ENCODE measurements at places on chromosomes 7 and 10.

- no peak for DNase-seq
Observed at GRCh38 chr7:159042103-159042502, 102.6 kb downstream of the VIPR2 start.

GRCh38 chr10:91758303-91759146, 39.7 kb upstream of the TNKS2 start:
- DNase-seq, result no peak

- no peak for DNase-seq
Observed at GRCh38 chr7:28787106-28787505, 171.0 kb downstream of the TRIL start.

- no peak for DNase-seq
Observed at GRCh38 chr7:106313966-106314365, 29.2 kb upstream of the NAMPT start.

GRCh38 chr10:57664815-57665214, 602.9 kb downstream of the IPMK start:
- no peak for DNase-seq

- no peak for DNase-seq
Observed at GRCh38 chr7:78226059-78226719, 427.6 kb downstream of the PHTF2 start.

- no peak for DNase-seq
Observed at GRCh38 chr7:24858108-24858977, 101.1 kb upstream of the GSDME start.

DNA sequence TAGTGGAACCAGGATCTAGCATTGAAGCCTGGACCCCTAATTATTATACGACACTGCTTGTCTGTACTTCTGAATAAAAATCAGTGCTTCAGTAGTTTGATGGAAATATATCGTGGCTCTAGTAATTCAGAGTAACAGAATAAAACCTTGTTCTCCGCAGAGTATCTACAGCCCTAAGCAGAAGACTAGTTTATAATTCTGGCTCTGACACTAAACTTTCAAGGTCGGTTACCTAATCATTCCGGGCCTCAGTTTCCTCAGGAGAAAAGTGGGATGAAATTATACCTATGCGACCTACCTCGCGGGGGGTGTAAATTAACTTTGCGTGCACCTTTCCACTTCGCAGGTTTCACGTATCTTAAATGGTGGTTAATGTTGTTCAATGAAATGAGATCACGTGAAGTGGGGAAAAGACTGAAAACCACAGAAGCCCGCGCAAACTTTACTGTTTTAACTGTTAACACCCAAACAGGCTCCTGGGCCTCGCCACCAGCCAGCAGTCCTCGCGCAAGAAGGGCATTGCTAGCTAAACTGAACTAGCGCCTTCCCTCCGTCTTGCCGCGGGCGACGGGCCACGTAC, 615 bp downstream of the THAP5 start:
- no peak for DNase-seq

DNA sequence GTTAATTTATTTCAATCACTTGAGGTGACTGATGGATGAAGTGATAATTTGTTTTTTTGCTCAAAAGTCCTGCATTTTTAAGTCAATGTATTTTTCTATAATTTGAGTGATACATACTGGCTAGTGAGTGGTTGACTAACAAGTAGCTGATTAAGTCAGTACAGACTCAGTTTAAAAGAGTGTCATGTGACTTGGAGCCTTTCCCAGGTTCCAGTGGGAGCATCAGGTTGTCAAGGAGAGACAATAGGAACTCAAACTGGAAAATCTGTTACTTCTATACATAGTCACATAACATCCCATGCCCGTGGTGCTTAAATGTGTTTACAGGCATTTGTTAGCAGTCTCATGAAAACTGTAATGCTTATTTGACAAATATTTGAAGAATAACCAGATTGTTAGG, 154.7 kb downstream of the ANK3 start:
- DNase-seq, result no peak

- no peak for DNase-seq
Observed at GRCh38 chr7:102125127-102125596, 161.5 kb upstream of the SH2B2 start.

- DNase-seq, result no peak
Observed at GRCh38 chr7:116726149-116726548, 54.2 kb downstream of the MET start.

DNA sequence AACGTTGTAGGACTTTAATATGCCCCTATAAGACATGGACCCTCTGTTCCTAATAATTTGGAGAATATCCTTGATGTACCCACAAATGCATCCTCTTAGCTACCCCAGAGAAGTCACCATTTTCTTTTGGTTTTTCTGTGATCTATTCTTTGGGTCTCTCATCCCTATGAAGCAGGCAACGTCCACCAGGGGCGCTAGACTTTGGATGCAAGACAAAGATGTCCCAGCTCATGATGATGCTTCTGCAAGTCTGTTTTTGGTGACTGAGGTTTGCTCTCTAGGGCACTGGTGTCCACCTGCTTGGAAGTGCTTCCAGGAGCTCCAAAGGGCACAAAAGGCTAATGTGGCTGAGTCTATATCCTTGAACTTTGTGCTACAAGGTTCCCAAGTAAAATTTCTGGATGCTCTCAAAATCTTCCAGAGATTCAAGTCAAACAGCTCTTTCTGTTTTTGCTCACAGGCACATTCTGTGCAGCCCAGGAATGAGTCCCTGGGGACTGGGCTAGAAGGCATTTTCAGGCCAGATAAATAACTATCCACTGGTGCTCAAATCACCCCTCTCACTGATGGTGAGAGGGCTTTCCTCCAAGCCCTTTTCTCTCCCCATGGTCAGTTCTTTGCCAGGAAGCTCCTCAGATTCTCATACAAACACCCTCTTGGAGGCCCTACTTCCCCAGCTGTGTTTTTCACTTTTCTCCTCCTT, 166.4 kb downstream of the C7orf25 start:
- DNase-seq, result no peak

- DNase-seq, result no peak
Observed at GRCh38 chr10:11334436-11334835, 277.0 kb downstream of the USP6NL start.

- DNase-seq, result no peak
Observed at GRCh38 chr10:82737549-82737948, 862.6 kb downstream of the NRG3 start.

DNA sequence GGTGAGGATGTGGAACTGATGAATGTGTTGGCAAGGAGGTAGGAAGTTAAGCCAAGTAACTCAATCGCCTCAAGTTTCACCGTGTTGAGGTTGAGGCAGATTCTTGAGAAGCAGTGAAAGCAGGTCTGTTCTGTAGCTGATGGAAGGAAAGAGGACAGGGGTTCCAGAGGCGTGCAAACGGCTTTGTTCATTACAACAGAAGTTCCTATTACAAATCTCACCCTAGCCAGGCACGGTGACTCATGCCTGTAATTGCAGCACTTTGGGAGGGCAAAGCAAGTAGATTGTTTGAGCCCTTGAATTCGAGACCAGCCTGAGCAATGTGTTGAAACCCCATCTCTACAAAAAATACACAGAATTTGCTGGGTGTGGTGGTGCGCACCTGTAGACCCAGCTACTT, 36.9 kb upstream of the PTF1A start:
- no peak for DNase-seq

DNA sequence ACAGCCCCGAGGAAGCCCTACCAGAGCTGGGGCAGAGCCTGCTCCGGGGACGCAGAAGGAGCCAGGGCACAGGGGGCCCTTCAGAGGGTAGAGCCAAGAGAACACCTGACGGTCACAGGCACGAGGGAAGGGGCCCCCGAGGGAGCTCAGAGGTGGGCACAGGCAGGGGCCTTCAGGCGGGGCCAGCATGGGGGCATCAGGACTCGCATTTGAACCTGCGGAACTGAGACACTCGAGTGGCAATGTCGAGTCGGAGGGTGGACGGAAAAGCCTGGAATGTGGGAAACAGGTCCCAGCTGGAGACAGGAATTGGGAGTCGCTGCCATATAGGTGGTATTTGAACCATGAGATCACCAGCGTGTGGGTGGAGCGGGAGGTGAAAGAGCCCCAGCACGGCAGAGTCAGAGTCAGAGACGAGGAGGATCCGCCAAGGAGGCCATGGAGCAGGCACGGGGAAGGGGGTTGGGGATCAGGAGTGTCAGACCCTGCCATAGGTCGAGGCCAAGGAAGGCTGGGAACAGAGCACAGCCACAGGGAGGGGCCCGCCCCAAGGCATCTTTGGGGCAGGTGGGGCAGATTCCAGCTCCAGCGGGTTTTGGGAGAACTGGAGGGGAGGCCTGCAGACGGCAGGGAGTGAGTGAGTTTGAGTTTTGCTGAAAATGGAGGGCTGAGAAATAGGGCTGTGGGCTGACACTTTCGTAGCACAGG, 13.8 kb downstream of the STK32C start:
- no peak for DNase-seq

GRCh38 chr7:23184709-23185359, 3.0 kb downstream of the NUP42 start:
- no peak for DNase-seq
